T-helper 1 cell (primary cell): ENCODE measurements at places on chromosomes 5 and 9.
A peak's percentile ranks its signal among the peaks of the same experiment; 100 is the strongest.

- DNase-seq: no peak
Measured at GRCh38 chr9:77783518-77783917, 135.4 kb upstream of the GNA14 start.

- no peak for DNase-seq
Measured at GRCh38 chr9:4796988-4797853, 4.5 kb downstream of the RCL1 start.

- DNase-seq: no peak
Measured at GRCh38 chr9:104923289-104923688, 4.7 kb downstream of the ABCA1 start.

DNA sequence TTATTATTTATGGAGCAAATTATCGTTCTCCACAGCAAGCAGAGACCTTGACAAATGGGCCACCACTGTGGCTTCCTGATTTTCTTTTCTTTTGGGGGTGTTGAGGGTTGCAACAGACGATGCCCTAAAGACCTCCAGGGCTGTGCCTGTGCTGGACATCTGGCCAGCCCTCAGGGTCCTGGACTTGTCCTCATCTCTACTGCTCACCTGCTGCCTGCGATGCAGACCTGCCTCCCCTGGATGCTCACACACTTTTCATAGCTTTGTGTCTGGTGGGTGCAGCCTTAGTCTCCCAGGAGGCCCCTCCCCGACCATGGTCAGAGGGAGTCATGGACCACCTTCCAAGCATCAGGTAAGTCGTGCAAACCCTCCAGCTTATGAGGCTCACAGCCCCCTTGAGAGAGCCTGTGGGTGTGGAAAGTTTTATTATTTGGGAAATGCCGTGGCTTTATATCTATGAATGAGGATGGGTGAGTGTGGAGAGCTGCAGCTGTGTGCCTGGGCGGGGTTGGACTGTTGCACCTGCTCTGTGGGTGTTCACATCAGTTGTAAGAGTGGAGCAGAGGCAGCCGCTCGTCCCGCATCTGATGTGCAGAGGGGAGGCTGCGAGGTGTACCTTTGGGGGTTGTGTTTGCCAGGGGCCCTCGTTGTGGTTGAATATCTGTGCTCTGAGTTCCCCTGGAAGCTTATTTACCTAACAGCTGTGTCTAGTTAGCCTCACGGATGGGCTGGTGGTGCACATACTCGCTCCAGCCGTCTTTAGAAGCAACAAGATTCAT is 126.3 kb upstream of the IRX4 start:
- no peak for DNase-seq

GRCh38 chr9:72065076-72065475 is 4.7 kb upstream of the C9orf57 start:
- DNase-seq: no peak

- DNase-seq: no peak
Measured at GRCh38 chr5:1437226-1437829, 7.9 kb downstream of the SLC6A3 start.

DNA sequence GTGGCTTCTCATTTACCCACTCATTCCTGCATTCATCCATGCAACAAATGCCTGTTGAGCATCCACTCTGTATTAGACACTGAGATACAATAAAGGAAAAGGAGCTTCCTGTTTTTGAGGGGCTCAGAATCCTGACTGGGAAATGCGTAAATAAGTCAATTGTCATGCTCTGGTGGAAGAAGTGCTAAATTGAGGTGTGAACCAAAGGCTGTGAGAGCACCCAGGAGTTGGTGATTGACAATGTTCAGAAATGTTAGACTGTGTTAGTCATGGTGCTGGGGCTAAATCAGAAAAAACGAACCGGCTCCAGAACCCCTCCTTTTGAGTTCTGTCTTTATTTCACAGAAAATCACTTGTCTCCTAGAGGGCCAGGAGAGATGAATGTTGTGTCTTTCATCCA is 558.6 kb upstream of the SGCD start:
- DNase-seq: no peak

DNA sequence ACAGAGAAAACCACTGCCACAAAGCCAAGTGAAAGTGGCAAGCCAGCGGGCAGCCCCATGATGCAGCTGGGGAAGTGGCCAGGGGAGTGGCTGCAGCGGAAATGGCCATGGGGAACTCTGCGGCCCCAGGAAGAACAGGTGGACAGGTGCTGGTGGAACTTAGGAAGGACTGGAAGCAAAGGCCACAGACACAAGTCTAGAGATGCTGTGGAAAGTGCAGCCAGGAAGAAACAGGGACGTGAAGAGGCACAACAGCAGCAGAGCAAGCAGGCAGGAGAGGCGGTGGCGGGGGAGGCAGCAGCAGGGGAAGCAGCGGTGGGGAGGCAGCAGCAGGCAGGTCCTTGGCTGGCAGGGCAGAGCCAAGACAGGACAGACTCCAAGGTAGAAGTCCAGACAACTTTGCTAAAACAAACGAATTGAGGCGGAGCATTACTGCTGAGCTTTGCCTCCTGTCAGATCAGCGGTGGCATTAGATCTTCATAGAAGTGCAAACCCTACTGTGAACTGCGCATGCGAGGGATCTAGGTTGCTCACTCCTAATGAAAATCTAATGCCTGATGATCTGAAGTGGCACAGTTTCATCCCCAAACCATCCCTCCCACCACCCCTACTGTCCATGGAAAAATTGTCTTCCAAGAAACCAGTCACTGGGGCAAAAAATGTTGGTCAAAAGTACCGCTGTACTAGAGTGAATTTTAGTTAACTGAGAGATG is 11.8 kb downstream of the SURF6 start:
- no peak for DNase-seq

GRCh38 chr5:175463641-175464040 is 14.7 kb upstream of the SFXN1 start:
- no peak for DNase-seq

GRCh38 chr9:125074976-125075375 is 68.4 kb downstream of the SCAI start:
- DNase-seq: no peak

GRCh38 chr5:71883742-71884103 is 164.6 kb downstream of the CARTPT start:
- DNase-seq: no peak

DNA sequence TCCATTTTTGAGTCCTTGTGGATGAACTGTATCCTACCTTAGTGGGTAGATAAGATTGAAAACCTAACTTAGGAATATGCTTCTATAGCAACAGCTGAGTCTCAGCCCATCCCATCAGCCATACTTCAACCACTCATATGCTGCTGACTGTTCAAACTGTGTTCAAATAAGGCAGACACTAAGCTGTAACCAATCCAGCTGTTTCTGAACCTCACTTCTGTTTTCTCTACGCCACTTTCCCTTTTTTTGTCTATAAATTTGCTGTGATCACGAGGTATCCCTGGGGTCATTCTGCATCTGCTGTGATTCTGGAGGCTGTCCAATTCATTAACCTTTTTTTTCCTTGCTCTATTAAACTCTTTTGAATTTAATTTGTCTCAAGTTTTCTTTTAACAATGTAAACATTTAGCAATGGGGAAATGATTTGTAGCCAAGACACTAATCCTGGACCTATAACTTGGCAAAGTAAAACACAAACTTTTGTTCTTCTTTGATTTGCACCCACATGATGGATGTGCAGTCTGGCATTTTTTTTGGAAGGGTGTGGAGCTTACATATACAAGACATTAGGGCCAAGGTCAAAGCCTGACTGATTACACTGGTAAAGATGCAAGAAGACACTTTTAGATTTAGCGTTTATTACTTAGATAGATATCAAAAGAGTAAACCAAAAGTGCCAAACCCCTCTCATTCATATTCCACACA is 14.9 kb upstream of the SCGB3A2 start:
- DNase-seq: no peak

GRCh38 chr9:113621980-113622379 is 158.5 kb downstream of the RGS3 start:
- DNase-seq: no peak

GRCh38 chr9:99387431-99387830 is 165.3 kb downstream of the SEC61B start:
- no peak for DNase-seq

- no peak for DNase-seq
Measured at GRCh38 chr9:77166193-77166592, 11.1 kb upstream of the VPS13A start.

GRCh38 chr5:113378514-113378913 is 56.3 kb downstream of the TSSK1B start:
- no peak for DNase-seq

GRCh38 chr5:174725261-174725990 is 1.0 kb downstream of the MSX2 start:
- DNase-seq: no peak

DNA sequence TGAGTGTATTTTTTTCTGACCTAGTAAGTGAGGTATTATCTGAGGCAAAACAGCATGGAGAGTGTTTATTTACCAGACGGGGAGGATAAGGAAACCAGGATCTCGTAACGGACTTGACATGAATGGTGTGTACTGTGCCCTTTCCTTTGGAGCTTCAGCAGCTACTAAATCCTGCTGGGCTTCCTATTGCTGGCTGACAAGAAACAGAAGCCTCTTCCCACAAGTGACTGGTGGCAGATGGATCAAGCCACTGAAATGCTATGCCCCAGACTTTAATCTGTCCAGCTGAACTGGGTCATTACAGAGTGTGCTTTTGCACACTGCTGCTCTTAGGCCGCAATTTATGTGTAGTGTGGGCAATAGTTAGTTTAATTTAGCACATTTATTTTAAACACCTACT is 162.7 kb upstream of the MRPS30 start:
- DNase-seq: no peak

DNA sequence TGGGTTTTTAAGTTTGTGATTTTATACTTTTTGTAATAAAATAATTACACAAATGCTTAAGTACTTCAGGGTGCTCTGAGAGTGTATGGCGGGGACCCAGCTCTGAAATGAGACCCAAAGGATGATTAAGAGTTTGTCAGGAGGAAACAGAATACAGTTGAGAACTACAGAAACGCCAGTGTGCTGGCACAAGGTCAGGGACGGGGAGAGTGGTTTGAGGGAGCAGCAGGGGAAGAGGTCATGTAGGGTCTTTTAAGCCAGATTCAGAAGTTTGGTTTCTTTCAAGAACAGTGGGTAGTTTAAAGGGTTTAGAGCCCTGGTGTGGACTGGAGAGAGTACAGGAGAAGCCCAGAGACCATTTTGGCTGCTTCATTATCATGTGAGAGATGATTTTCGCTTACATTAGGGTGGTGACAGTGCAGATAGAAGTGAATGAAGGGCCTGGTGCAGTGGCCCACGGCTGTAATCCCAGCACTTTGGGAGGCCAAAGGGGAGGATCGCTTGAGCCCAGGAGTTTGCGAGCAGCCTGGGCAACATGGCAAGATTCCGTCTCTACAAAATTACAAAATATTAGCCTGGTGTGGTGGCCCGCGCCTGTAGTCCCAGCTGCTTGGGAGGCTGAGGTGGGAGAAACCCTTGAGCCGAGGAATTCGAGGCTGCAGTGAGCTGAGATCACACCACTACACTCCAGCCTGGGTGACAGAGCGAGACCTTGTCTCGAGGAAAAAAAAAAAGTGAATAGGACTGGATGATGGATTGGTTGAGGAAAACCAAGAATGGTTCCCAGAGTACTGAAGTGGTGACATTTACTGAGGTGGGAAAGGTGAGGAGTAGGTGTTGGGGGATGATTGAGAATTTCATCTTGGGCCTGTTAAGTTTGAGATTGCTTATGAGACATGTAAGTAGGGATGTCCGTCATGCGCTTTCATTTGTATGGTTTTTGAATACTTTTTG is 1.4 kb upstream of the ETF1 start:
- DNase-seq: no peak

DNA sequence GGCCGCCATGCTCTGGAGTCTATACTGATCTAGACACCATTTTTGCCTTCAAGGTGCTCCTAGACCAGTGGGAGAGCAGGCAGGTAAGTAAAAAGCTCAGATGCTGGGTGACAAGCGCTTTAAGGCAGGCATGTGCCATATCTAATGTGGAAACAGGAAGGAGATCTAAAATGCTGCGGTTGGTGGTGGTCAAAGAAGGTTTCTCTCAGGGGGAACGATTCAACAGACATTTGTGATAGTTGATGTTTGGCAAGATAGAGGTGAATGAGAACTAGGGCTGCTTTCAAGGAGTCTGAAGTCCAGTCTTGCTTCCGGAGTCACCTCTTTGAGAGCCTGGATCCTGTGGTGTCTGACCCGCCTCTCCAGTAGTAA is 146.2 kb upstream of the KLF4 start:
- DNase-seq: no peak

DNA sequence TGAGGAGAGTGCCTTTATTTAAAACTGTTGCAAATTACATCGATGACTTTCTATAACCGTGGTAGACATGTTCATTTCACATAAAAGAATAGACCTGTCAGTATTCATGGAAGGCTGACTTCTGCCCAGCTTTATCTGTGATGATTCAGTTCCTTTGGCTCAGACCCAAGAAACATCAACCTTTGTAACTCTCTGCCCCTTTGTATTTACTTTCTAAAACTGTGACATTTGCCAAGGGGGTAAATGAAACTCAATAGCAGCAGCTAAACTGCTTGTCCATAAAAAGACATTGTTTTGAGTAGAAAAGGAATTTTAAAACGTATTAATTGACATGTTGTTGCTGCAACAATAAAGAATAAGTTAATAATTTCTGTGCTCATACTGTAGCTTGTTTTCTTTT is 137.8 kb upstream of the ANKH start:
- DNase-seq: no peak

GRCh38 chr9:133742251-133742650 is 4.1 kb upstream of the SARDH start:
- no peak for DNase-seq

GRCh38 chr9:127979333-127980059 is 1.3 kb downstream of the EEIG1 start:
- no peak for DNase-seq

- peak; percentile 57 for DNase-seq
Measured at GRCh38 chr9:5442400-5443011, 4.8 kb upstream of the PLGRKT start.

- DNase-seq: no peak
Measured at GRCh38 chr5:60639544-60639943, 60.4 kb downstream of the DEPDC1B start.

DNA sequence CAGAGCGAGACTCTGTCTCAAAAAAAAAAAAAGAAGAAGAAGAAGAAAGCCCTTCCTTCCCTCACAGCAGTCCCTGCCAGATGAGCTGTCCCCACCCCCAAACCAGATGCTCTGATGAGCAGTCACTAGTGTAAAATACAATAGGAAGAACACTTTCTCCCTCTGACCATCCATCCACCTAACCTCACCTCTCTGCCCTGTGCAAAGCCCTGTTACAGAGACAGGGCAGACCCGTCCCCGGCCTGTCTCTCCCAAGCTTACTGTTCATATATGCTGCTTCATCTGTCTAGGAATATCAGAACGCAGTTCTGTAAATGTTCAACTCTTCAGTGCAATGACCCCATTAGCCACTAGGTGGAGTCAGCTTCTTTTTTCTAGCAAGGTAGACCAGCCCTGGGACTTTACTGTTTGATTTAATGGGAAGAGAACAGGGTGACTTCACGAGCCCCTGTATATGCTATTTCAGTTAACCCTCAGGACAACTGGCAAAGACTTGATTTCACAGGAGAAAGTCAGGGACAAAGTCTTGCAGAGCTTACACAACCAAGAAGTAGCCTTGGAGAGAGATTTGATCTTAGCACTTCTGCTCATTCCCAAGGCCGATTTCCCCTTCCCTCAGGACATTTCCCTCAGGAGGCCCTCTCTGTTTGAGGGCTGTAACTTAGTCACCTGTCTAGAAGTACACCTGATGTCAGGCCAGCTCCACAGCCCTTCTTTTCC is 14.9 kb upstream of the FGFR4 start:
- DNase-seq: peak; percentile 49

- no peak for DNase-seq
Measured at GRCh38 chr5:135484674-135485086, 32.5 kb upstream of the TIFAB start.
